Muscle of leg (tissue), 16 donors: ENCODE measurements at places on chromosomes 5 and 9. TPM values are rescaled to one million over a fixed set of nuclear protein-coding genes. Genes with fewer than 3 reads are reported as not detected.

- no peak for DNase-seq
Measured at GRCh38 chr5:124404796-124405195, 341.6 kb downstream of the ZNF608 start.

DNA sequence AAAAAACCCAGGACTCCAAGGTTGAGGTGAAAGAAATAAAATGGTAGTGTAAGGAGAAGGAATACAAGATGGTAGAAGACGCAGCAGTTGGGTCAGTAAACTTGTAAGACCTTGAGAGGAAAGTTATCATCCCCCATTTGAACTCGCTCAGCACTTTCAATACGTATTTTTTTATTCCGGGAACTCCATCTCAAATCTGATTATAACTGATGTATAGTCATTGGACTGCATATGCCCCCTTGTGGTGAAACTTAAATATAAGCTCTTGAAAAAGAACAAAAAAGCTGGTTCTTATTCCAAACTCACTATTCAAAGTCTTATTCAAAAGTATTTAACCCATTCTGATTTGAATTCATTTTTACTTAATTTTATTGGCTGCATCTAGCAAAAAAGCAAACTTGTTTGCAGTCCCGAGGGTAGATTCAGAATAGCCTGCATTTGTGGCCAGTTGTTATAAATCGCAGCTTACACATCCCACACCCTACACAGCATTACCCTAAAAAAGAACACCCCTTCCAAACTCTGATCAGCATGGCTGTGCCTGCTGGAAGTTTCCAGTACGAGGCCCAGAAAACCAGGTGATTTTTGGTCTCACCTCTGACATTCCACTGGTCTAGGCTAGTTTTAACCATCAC, 118.0 kb downstream of the ESM1 start:
- peak; percentile 88 for DNase-seq

DNA sequence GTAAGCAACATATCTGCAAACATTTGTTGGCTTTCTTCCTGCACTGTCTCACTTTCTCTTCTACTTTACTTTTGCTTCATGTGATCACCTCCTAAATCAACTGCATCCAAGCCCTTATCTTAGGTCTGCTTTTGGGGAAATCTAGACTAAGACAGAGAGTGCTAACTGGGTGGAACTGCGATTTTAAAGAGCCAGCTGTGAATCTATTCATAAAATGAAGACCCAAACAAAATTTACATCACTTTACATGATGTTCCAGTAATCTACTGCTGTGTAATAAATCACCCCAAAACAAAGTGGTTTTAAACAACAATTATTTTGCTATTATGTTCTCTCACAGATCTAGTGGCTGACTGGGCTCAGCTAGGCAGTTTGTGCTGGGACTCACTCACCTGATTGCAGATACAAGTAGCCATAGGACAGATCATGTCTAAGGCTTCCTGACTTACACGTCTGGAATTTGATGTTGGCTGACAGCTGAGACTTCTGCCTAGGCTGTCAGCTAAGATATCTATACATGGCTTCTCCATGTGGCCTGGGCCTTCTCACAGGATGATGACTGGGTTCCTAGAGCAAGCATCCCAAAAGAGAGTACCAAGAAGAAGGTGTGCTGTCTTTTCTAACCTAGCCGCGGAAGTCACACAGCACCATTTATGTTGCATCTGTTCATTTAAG, 145.1 kb upstream of the TBCA start:
- no peak for DNase-seq

GRCh38 chr5:142275496-142275895, 49.3 kb downstream of the SPRY4 start:
- DNase-seq = no peak

DNA sequence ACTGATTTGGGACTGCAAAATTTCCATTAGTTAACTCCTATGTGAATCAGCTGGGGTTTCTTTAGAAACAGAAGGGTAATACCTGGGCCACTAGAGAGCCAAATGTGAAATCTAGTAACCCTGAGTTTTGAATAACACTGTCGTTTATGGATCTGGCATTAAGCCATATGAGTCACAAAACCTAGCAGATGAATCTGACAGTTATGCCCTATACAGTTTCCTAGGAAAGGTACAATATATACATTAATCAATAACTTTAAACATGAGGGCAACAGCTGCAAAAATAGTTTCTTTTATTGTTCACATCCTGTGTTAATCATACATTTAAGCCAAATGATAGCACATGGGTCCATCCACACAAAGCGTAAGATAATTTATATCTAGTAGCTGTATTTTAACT, 56.9 kb downstream of the PAM start:
- DNase-seq = peak; percentile 29

The FBXO4 gene
- 12.8 TPM for total RNA-seq

The ZNF618 gene
- total RNA-seq = 6.4 TPM

The HRH2 gene
- 0.35 TPM for total RNA-seq

The C7 gene
- 2.3 TPM for total RNA-seq

DNA sequence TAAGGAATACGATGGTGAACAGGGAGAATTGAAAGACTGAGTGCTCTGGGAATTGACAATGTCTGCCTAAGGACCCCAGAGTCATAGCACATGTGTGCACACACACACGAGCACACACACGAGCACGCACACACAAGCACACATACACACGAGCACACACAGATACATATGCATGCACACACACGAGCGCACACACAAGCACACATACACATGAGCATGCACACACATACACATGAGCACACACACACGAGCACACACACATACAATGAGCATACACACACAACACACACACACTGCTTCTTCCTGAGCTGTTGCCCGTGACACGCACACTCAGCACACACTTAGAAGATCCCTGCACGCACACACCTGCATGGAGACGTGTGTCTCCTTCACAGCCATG, 10.9 kb upstream of the UNC5A start:
- no peak for DNase-seq

GRCh38 chr9:15509931-15510788, 610 bp downstream of the PSIP1 start:
- DNase-seq = peak; percentile 71

DNA sequence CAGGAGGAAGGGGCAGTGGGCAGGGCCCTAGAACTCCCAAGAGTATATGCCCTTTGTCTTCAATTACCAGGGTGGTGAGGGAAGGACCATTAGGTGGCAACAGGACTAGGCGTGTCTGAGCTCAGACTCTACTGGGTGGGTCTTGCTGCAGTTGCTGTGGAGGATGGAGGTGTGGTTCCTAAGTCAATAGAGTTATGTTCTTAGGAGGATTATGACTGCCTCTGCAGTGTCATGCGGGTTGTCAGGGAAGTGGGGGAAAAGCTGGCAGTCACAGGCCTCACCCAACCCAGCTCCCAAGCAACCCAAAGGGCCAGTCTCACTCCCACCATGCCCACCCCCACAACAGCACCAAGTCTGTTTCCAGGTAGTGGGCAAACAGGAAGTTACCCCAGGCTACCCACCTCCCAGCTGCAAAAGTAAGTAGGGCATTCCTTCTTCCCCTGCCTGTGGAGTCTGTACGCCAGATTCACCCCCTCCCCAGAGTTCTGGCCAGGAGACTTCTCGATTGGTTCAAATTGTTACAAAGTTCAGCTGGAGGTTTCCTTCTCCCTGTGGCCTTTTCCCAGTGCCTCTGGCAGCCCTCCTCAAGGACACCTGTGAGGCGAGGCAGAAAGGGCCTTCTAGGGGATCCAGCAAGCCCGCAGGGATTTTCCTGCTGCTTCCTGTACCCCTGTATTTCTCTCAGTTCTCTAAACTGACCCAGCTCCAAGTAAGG, 145.3 kb downstream of the HINT1 start:
- DNase-seq = no peak

DNA sequence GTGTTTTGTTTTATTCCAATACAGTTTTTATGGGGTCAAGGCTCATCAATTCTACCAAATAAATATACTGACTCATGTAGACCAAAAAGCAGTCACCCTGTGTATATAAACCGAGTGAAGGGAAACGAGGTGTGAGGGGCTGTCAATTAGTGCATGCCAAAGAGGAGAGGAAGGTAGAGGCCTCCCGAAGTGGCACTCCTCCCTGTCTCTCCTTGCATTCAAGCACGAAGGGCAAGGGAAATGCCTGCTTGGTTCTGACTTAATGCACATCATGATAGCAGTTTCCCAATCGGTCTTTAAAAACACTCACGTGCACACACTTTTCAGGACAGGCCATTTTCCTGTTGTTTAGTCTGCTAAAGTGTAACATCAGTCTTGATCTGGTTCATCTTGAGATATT, 125.6 kb upstream of the SLCO6A1 start:
- no peak for DNase-seq

GRCh38 chr5:168123631-168124528, 167.6 kb upstream of the WWC1 start:
- no peak for DNase-seq
